Stimulated activated CD4-positive, alpha-beta T cell treated with anti-CD3 and anti-CD28 coated beads, Interleukin-4, amount 100 ng/mL, for 48 hours (primary cell): ENCODE measurements at places on chromosomes 6 and 20.

GRCh38 chr6:33343953-33344611 is 26.5 kb upstream of the ZBTB22 start:
- no peak for DNase-seq

DNA sequence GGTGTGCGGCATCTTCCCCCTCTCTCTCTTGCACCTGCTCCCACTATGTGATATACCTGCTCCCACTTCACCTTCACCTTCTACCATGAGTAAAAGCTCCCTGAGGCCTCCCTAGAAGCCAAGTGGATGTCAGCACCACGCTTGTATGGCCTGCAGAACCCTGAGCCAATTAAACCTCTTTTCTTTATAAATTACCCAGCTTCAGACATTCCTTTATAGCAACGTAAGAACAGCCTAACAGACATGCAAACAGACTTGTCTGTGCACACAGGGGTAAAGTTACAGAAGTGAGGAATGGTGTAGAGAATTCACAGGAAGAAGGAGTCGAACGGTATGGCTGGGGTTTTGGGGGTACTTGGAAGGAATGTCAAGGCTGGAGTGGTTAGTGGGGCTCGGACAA is 14.8 kb upstream of the TGM2 start:
- no peak for DNase-seq

- DNase-seq = no peak
Measured at GRCh38 chr20:18138266-18138582, 561 bp downstream of the KAT14 start.

- DNase-seq = no peak
Measured at GRCh38 chr6:36315921-36316320, 20.8 kb downstream of the BNIP5 start.

DNA sequence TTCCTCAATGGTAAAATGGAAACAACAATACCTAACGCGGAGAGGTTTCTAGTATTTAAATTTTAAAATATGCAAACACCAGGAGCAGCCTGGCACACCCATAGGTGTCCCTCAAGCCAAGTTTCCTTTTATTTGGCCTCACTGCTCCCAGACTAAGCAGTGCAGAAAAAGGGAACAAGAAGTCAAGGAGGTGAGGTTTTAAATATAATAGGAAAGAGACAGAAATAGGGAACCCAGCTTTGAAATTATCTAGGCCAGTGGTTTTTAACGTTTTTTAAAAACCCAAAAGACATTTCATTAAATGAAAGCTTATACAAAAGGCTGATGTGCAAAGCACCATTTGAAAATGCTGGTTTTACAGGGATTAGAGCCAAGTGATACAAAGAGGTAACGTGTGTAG is 109.6 kb downstream of the SLC22A3 start:
- no peak for DNase-seq

DNA sequence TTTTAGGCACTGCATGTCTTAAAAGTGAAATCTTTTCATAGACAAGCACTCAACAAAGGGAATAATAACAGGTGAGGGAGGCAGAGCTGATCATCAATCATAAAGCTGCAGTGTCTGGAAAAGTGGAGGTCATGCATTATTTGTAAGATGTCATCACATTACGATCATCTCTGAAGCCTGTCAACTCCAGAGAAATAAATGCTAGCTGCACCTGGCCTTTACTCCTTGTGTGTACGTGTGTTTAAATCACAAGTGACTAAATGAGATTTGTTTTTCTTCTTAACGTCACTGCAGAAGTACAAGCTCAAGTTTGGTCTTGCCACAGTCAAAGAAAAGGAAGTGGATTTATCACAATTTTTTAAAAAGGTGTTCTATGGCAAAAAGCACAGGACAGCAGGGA is 275.5 kb upstream of the SGK1 start:
- no peak for DNase-seq

GRCh38 chr6:43873806-43874714 is 104.0 kb downstream of the VEGFA start:
- no peak for DNase-seq

GRCh38 chr6:80535914-80536565 is 429.6 kb downstream of the BCKDHB start:
- no peak for DNase-seq

GRCh38 chr6:16345449-16346330 is 107.3 kb downstream of the GMPR start:
- no peak for DNase-seq

GRCh38 chr6:5215799-5216198 is 45.0 kb downstream of the LYRM4 start:
- DNase-seq = no peak

DNA sequence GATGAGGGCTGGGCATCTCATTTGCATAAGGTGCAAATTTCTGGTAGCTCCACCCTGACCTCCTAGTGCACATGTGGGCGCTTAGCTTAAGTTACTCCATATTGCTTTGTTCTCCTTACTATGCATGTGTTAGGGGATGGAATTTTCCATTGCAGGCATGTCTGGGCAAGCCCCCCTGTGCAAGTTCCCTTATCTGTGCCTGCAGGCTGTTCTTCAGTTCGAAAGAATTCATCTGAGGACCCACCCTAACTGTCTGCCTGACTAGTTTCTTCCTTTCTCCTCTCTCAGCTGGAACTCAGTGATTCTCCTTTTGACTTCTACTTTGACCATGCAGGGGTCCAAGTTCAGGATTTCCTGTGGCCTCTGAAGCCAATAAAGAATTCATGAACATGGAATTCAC is 30.2 kb downstream of the CCDC170 start:
- no peak for DNase-seq

- DNase-seq = no peak
Measured at GRCh38 chr6:170124836-170125235, 166.0 kb downstream of the DLL1 start.

DNA sequence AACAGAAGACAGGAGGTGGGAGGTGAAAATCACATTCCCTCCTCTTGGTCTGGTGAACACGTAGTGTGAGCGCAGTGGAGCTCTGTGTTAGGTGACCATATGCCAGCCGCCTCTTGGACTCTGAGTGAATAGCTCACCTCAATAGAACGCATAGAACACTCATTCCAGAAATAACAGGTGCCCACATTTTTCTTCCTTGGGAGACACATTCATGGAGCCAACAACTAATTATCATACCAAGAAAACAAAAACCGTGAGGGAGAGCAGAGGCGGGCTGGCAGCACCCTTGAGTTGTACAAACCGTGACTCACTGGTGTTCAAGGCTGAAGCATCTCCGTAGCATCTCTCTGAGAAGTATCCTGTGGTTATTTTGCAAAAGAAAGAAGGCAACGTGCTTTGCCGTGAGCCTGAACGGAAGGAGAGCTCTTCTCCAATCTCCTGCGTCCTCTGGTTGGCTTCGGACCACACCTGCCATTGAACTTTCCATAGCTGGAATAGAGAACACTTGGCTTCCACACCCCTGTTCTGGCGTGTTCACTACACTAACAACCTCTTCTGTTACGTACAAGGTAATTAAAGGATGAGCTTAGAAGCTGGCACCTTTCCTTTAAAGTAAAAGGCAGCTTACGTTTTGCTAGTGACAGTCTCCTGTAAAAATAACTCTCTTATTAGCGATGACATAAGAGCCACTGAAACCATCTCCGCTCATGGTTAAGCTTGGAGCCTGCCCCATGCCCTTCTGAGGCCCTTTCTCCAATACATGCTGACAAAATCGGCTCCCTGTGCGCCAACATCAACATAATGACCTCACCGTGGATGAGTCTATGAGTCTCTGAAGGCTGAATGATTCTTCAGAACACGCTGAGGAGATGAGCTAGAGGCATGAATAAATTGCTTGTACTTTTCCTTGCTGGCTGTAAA is 30.2 kb upstream of the SGK1 start:
- no peak for DNase-seq

DNA sequence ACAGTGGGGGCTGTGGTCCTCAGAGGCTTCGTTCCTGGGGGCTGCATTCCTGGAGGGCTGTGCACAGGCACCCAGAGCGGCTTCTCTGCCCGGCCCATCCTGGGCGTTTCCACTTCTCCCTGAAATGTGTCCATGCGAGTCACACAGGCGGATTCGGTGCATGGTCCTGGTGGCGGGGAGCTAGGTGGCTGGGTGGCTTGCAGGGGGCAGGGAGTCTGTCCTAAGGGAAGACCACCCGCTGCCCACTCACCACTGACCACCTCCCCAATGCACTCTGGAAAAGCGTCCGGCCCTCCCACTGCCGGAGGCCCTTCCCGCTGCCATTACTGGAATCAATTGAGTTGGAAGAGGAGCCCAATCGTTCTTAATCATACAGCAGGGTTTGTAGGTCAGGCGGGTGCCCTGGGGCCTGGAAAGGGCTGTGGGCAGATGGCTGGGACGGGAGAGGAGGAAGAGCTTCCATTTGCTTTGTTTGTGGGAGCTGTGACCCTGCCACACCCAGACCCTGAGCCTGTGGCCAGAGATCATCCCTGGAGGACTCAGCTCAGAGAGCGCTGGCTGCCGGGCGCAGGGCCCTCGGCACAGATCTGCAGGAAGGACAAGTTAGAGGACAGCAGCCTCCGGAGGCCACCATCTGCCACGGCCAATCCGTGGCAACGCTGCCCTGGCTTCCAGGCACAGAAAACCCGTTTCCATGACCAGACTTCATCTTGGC is 6.4 kb downstream of the CHRNA4 start:
- DNase-seq = no peak

DNA sequence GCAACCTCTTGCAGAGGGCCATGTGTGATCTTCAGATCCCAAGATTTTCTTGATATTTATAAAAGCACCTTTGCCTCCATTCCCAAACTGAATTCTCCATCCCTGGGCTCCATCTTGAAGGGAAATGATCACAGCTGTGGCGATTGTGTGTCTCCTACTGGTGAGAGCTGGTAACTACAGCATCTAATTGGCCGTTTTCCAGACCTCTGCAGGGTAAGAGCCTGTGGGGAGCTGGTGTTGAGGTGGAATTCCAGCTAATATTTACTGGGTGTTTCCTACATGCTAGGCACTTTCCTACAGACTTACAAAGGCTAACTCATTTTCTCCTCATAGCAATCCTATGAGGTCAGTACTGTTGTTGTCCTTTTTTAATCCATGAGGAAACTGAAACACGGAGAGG is 59.2 kb upstream of the FNDC1 start:
- DNase-seq = no peak

- DNase-seq = no peak
Measured at GRCh38 chr6:111840803-111841202, 32.4 kb downstream of the FYN start.

DNA sequence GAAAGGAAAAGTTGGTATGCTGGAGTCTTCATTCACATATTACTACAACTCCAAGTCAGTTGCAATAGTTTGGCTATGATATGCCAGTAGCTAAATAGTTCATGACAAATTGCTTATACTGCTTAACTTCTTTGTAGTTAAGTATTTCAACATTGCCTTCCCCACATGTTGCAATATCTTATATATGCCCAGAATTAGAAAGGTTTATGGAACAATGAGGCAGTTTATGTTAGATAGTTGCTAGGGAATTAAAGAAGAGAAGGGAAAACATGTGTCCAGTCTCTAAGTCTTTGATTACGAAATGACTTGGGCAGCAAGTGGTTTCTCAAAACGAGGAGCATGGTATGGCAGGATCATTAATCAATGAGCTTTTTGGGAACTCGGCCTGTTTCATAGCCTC is 145.8 kb downstream of the PLCB4 start:
- DNase-seq = no peak

DNA sequence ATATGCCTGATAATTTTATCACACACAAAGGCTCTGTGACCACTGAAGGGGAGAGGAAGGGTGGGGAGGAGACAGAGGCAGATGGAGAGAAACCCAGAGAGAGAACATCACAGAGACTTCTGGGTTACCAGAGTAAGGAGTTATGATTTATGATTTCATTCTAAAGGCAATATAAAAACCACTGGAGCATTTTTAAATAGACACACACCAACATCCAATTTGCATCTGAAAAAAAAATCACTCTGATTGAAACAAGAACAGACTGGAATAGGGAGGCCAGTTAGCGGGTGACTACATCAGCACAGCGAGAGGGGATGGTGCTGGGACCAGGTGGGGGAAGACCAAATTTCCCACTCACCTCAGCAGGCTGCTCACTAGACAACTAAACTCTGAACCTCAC is 104.8 kb downstream of the AGPAT4 start:
- DNase-seq = no peak

DNA sequence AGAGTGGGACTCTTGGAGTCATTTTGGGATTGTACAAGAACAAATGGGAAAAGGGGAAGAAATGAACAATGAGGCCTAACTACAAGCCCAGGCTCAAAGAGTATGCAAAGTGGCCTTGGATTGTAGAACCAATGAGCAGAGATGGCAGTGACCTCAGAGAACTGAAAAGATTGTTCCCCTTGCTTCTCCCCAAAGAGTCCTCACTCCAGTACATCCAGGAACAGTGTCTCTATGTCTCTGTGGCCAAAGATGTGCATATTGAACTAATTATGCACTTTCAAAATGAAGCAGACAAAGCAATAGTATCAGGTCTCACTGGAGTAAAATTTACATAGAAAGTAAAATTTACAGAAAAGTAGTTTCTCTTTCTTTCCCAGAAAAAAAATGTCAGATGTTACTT is 81.0 kb downstream of the SMLR1 start:
- DNase-seq = no peak

DNA sequence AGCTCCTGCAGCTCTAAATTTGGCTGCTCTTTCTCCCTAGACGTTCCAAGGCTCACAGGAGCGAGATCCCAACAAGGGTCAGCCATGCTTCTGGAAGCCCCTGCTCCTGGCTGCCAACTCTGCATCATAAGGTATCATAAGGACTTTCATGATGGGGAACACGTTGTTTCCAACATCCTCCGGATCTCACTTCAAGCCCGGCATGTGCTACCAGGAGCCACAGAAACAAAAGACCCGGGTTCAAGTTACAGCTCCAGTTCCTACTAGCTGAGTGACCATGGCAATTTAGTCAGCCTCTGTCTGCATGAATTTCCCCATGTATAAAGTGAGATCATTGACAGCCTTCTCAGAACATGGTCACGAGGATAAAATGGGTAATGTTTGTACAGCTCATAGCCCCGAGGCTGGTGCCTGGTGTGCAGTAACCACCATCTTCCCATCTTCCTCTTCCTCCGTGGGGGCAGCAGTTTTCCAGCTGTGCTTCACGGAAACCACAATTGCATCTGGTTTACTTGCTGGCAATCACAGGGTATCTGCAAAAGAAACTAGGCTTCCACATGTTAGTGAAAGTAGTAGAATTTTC is 209.0 kb upstream of the ECI2 start:
- DNase-seq = no peak

DNA sequence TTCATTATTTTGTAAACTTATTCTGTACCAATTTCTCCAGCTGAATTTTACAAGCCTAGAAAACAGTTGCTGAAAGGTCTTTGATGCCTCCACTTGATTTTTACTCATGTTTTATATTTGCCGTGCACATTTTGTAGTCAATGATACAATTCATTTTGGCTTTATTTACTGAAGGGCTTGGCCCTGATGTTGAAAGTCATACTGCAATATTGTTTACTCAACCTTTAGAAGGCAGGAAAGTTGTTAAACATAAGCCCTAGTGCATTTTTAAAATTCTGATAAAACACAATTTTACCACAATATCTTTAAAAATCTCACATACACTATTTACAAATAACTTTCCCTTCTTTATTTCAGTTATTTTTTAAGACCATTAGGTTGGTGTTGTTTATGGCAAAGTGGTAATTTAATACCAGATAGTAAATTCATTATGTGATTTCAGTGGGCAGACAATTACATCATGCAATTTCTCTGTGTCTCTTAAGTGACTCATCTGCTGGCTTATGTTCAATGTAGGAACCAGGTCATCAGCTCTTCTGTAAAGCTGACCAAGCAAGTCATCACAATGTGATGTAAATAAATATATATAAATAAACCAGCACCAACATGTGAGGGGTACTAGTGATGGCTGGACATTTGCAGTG is 121.1 kb upstream of the SLC35B3 start:
- DNase-seq = no peak
